ENCODE measurements at places on chromosomes 6 and 20. TPM values are rescaled to one million over a fixed set of nuclear protein-coding genes. Genes with fewer than 3 reads are reported as not detected.
A peak's percentile ranks its signal among the peaks of the same experiment; 100 is the strongest.

TNXB gene
- total RNA-seq: 58.5 TPM

GRCh38 chr6:151096255-151096612 is 143.5 kb upstream of the AKAP12 start:
- no peak for DNase-seq
- no peak overlapping the region for H3K27ac ChIP-seq
- H3K36me3 ChIP-seq: no peaks in the 10 kb centered on the region
- H3K27me3 ChIP-seq: no peaks in the 10 kb centered on the region
- no peak overlapping the region for H3K4me3 ChIP-seq

- H3K4me3 ChIP-seq: no peak overlapping the region
- no peaks in the 10 kb centered on the region for H3K4me1 ChIP-seq
- H3K27me3 ChIP-seq: no peaks in the 10 kb centered on the region
- DNase-seq: no peak
- H3K36me3 ChIP-seq: no peaks in the 10 kb centered on the region
Measured at GRCh38 chr6:8132130-8132529, 29.8 kb upstream of the EEF1E1 start.

- H3K27ac ChIP-seq: no peak overlapping the region
- no peak for DNase-seq
- no peaks in the 10 kb centered on the region for H3K4me1 ChIP-seq
- no peaks in the 10 kb centered on the region for H3K27me3 ChIP-seq
Measured at GRCh38 chr6:25641377-25641776, 10.6 kb upstream of the SCGN start.

KIFC1 gene
- 3.9 TPM for total RNA-seq

TINAG gene
- not detected for total RNA-seq

DNA sequence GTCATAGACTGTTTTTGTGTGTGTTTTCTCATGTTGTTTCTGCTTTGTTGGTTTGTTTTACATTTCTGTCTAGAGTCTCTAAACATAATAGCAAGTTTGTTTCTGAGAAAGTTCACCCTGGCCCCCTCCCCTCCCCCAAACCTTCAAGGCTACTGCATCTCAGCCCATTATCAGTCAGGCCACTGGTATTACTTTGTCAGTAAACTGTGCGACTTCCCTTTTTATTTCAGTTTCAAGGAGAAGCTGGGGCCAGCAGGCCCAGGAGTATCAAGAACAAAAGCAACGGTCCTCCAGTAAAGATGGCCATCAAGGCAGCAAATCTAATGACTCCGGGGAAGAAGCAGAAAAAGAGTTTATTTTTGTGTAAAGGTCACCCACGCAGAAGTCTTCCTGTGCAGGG is 32.8 kb upstream of the SCGN start:
- H3K36me3 ChIP-seq: no peaks in the 10 kb centered on the region
- peaks cover 2% of the 10 kb centered on the region for H3K4me1 ChIP-seq
- H3K27me3 ChIP-seq: no peaks in the 10 kb centered on the region
- no peak overlapping the region for H3K4me3 ChIP-seq

DNA sequence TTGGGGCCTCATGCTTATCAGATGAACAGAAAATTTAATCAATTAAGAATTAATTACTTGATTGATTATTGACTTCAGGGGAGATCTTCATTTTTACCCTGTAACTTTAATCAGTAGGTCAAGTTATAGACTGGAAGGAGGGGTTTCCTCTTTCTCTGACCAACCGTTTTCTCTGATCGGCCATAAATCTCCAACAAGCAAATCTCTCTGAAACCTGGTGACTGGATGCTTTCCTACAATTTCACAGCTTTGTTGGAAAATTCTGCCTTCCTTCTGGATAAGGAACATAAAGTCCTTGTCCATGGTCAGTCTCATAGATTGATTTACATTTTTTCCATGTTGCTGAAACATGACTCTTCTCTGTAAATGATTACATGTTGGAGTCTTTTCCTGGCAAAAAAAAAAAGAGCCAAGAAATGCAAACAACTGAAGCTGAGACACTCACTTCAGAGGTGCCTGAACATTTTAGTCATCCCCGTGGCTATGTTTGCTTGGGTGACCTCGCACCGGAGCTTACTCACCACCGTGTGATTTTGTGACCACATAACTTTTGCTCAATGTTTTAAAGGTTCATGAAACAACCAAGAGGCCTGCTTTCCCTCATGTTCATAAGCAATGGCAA is 31.0 kb downstream of the IRF4 start:
- H3K36me3 ChIP-seq: no peaks in the 10 kb centered on the region
- H3K27ac ChIP-seq: no peak overlapping the region
- no peaks in the 10 kb centered on the region for H3K27me3 ChIP-seq
- H3K4me1 ChIP-seq: no peaks in the 10 kb centered on the region
- no peak for DNase-seq

DNA sequence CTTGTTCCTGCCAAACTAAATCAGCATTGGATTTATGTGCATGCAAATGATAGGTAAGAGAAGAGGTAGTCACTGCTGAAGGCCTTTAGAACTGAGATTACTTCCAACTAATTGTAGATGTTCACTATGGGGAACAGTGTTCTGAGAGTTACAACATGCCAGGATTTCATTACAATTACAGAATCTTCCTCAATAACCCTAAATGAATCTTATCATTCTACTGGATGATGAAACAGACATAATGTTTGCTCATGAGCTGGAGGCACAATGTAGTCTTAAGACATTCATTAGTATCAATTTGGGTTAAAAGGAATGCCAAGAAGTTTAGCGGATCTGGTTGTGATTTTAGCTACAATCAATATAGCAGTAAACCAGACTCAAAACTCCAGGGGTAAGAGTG is 248.9 kb upstream of the THEMIS start:
- DNase-seq: no peak
- H3K4me3 ChIP-seq: no peak overlapping the region
- H3K27me3 ChIP-seq: no peaks in the 10 kb centered on the region
- no peaks in the 10 kb centered on the region for H3K4me1 ChIP-seq
- no peaks in the 10 kb centered on the region for H3K36me3 ChIP-seq
- no peak overlapping the region for H3K27ac ChIP-seq

FOXC1 gene
- 4.3 TPM for total RNA-seq

OR2J3 gene
- total RNA-seq: 0.05 TPM

- no peak overlapping the region for H3K4me3 ChIP-seq
- peak; percentile 37 for DNase-seq
- H3K4me1 ChIP-seq: peaks cover 13% of the 10 kb centered on the region
- no peaks in the 10 kb centered on the region for H3K36me3 ChIP-seq
- no peaks in the 10 kb centered on the region for H3K27me3 ChIP-seq
- peak overlapping the region; percentile 58 for H3K27ac ChIP-seq
Measured at GRCh38 chr20:62624325-62624690, 18.0 kb upstream of the SLCO4A1 start.

- no peak overlapping the region for H3K27ac ChIP-seq
- H3K4me1 ChIP-seq: no peaks in the 10 kb centered on the region
- H3K36me3 ChIP-seq: no peaks in the 10 kb centered on the region
- no peaks in the 10 kb centered on the region for H3K27me3 ChIP-seq
- H3K4me3 ChIP-seq: no peak overlapping the region
Measured at GRCh38 chr6:49305010-49305409, 158.0 kb downstream of the MMUT start.

DNA sequence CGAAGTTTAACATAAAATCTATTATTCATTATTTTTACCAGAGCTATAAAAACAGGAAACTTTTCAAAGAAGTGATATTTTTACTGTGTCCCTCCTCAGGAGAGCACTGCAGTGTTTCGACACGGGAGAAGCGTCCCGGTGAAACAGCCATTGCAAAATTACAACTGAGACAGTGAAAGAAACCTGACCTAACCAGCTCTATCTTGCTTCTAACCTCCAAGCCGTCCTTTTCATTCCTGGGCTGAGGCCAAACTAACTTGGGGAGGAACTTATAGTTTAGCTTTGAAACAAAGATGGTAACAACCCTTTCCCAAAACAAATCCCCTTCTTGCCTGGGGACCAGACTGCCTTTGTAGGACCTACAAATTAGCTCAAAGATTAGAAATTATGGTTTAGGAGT is 79.2 kb downstream of the WDR27 start:
- no peaks in the 10 kb centered on the region for H3K36me3 ChIP-seq
- H3K27me3 ChIP-seq: no peaks in the 10 kb centered on the region
- DNase-seq: no peak
- no peak overlapping the region for H3K4me3 ChIP-seq
- no peak overlapping the region for H3K27ac ChIP-seq

DNA sequence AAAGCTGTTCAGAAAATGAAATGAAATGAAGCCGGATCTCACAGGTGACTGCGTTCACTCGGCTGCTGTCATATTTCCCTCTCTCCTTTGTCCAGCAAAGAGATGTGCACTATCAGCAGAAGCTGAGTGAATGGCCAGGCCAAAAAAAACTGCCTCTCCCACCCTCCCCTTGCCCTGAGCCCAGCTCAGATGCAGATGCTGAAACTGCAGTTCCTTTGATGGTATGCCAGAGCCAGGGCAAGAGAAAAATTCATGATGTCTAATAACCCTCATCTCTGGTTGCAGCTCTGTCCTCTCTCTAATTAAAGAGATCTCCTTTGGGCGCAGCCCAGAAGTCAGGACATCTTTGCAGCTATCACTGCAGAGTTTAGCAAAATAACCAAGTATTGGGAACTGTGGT is 210.5 kb upstream of the RIN2 start:
- no peaks in the 10 kb centered on the region for H3K36me3 ChIP-seq
- no peak for DNase-seq
- H3K27ac ChIP-seq: no peak overlapping the region

- no peaks in the 10 kb centered on the region for H3K4me1 ChIP-seq
- no peaks in the 10 kb centered on the region for H3K27me3 ChIP-seq
- H3K4me3 ChIP-seq: no peak overlapping the region
- no peak for DNase-seq
- H3K36me3 ChIP-seq: no peaks in the 10 kb centered on the region
Measured at GRCh38 chr6:23077772-23078171, 508.4 kb downstream of the HDGFL1 start.

DNA sequence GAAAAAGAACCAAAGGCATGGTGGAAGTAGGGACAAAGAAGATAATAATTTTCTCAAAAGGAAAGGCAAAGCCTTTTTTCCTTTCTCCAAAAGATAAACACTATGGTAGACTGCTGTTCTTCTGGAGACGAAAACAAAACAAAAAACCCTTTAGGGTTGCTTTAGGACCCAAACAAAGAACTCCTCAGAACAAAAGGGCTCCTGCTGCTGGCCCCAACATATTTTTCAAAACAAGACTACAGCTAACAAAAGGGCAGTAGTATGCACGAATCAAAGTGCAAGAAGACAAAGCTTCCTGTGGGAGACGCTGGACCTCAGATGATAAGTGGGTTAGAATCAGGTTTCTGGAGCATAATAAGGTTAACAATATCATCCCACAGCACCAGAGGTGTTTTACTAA is 15.8 kb downstream of the NCOA5 start:
- no peak overlapping the region for H3K27ac ChIP-seq
- H3K36me3 ChIP-seq: no peaks in the 10 kb centered on the region
- H3K27me3 ChIP-seq: no peaks in the 10 kb centered on the region
- H3K4me3 ChIP-seq: no peak overlapping the region

C4B gene
- 163 TPM for total RNA-seq

DNA sequence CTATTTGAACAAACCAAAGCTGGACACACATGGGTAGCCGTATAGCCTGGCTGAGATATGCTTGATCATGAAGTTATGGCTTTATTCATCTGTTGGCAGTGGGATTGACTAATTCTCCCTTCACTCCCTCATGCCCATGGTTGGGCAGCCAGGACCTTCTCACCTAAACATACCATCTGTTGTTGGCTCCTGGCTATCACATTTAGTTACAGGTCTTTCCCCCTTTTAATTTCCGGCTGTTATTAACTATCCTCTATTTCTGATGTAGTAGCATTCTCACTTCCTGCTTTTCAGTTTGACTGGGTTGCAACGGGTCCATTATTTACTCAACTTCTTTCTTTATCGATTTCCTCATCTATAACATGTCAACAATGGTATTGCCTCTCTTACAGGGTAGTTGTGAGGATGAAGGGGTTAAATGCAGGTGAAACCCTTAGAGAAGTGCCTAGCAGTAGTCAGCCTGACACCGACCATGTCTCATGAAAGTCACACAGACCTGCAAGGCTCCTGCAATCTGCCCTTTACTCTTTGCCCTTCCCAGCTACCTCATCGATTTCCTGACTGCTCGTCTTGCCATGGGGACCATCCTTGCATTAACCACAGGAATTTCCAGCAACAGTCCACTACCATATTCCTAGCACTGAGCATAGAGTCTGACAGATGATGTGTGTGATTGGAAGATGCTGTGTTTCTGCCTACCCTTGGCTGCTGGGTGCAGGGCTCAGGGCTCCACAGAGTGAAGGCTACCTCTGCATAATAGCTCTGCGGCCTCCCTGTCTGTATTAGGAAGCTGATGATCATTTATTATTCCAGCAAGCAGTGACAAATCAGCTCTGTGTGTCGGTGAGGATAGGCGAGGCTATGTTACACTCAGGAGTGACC is 42.2 kb downstream of the PPP1R14C start:
- H3K4me3 ChIP-seq: no peak overlapping the region
- no peaks in the 10 kb centered on the region for H3K27me3 ChIP-seq
- DNase-seq: no peak
- H3K36me3 ChIP-seq: no peaks in the 10 kb centered on the region
- H3K27ac ChIP-seq: no peak overlapping the region

- H3K27ac ChIP-seq: no peak overlapping the region
- DNase-seq: no peak
- H3K27me3 ChIP-seq: no peaks in the 10 kb centered on the region
- no peaks in the 10 kb centered on the region for H3K36me3 ChIP-seq
Measured at GRCh38 chr6:30613251-30614043, 3.6 kb downstream of the PPP1R10 start.

CCHCR1 gene
- 25.6 TPM for total RNA-seq

- H3K4me1 ChIP-seq: no peaks in the 10 kb centered on the region
- no peak overlapping the region for H3K4me3 ChIP-seq
- no peaks in the 10 kb centered on the region for H3K27me3 ChIP-seq
- no peaks in the 10 kb centered on the region for H3K36me3 ChIP-seq
Measured at GRCh38 chr6:91940801-91941200, 1353.9 kb upstream of the MAP3K7 start.

DNA sequence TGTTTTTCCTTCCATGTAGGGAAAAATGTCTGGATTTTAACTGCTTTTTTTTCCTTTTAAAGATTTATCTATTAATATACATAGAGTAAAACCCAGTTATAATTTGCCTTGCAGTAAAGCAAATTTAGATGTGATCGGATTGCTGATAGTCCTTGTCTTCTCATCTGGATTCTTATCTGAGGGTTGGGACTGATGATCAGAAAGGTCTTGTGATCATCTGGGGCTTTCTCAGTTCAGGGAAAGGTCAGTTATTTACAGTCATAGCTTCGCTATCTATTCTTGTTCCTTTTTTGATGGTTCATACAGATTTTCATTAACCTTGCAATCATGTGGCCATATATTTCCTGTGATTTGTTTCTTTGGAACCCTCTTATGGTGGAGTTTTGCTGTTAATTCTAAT is 63.8 kb upstream of the CLDN20 start:
- no peak overlapping the region for H3K4me3 ChIP-seq
- DNase-seq: no peak
- H3K27ac ChIP-seq: no peak overlapping the region
- no peaks in the 10 kb centered on the region for H3K4me1 ChIP-seq
- no peaks in the 10 kb centered on the region for H3K36me3 ChIP-seq
- no peaks in the 10 kb centered on the region for H3K27me3 ChIP-seq

MAFB gene
- 29.4 TPM for total RNA-seq

ZBP1 gene
- not detected for total RNA-seq
